DMS 273 treated with DMSO at 0.1 percent for 48 hours (cell line): ENCODE measurements at places on chromosomes 4 and X.

- DNase-seq, result no peak
Observed at GRCh38 chr4:109649872-109650271, 53.4 kb downstream of the CASP6 start.

DNA sequence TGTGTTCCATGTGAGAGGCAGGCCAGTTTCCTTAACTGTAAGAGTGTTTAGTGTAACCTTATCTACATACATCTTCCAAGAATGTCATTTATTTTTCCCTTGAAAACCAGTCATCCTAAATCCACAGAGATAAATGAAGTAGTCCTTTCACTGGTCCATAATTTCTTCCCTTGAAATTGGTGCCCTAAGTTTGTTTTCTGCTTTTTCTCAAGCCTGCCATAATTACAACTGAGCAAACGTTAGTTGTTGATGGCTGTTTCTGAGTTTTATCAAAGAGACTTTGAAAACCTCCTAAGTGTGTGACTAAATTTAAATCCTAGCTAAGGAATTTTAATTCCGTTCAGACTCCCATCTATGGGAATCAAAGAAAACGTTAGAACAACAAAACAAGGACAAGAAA is 3.6 kb upstream of the TDO2 start:
- DNase-seq, result no peak

DNA sequence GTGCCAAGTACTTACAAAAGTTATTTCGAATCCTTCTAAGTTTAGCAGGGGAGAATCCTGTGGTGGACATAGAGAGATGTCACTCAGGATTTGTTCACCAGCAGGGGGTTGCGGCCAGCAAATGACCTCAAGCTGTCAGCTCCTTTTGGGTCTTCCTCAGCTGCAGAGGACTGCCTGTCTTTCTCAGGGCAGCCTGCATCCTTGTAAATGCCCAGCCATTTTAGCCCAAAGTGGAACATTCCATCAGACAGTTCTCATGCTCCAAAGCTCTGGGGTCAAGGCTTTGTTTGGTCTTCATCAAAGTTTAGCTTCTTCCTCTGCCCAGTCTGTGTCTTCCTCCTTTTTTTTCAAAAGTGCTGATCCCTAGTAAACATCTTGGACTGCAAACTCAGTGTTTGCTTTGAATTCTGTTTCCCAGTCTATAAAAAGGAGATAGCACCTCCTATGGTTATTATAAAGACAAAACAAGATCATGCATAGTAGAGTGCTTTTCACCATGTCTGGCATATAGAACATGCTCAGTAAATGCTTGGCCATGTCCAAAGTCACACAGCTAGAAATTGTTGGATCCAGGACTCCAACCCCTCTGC is 156.4 kb upstream of the GATB start:
- no peak for DNase-seq

GRCh38 chrX:8043546-8043945 is 116.3 kb upstream of the PNPLA4 start:
- DNase-seq, result no peak

- DNase-seq, result no peak
Observed at GRCh38 chr4:141215030-141215429, 5.7 kb upstream of the ZNF330 start.

DNA sequence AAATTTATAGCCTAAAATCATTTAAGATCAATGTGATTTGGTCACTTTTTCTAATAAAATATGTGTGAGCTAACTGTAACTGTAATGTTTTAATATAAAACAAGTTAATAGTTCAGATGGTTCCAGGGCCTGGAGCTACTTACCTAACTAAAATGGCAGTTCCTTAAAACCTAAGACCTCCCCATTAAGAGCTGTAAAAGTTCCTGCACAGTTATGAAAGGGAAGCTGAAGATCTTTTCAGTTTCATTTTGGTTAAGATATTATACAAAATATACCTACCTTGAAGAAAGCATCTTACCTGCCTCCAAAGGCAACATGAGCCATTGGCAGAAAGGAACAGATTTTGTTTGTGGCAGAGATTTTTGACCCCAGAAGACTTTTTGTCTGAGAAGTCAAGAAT is 30.1 kb downstream of the HPF1 start:
- no peak for DNase-seq

GRCh38 chrX:22237479-22237878 is 35.2 kb upstream of the CBLL2 start:
- DNase-seq, result no peak

- DNase-seq, result no peak
Observed at GRCh38 chr4:165779950-165780670, 92.9 kb upstream of the TLL1 start.

- no peak for DNase-seq
Observed at GRCh38 chr4:66602622-66603021, 932.3 kb upstream of the EPHA5 start.

GRCh38 chr4:81120055-81120454 is 89.5 kb downstream of the BMP3 start:
- DNase-seq, result no peak

- DNase-seq, result no peak
Observed at GRCh38 chr4:82521283-82521682, 40.5 kb downstream of the TMEM150C start.

GRCh38 chr4:176193126-176193525 is 2.3 kb downstream of the SPATA4 start:
- DNase-seq, result no peak

- DNase-seq, result no peak
Observed at GRCh38 chr4:181143250-181143854, 1099.8 kb upstream of the TENM3 start.
